ENCODE measurements at places on chromosomes 3 and 15. TPM values are rescaled to one million over a fixed set of nuclear protein-coding genes. Genes with fewer than 3 reads are reported as not detected.

GRCh38 chr15:73240866-73241499 lies 127.8 kb downstream of the HCN4 start:
- peak; percentile 71 for DNase-seq

DNA sequence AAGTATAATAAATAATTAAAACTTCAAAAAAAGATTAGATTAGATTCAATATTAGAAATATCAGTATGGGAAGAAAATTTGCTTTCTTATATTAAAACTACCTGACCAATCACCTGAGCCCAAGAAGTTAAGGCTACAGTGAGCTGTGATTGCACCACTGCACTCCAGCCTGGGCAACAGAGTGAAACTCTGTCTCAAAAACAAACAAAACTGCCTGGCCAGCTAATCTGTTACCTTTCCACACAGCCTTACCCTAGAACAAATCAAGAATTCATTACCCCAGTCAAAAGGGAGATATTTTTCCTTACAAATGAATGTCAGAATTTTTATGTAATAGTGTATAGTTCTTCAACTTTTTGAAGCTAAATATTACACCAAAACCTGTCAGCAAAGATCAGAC lies 117.0 kb upstream of the MANF start:
- no peak for DNase-seq

Gene CLDN18
- total RNA-seq: not detected

DNA sequence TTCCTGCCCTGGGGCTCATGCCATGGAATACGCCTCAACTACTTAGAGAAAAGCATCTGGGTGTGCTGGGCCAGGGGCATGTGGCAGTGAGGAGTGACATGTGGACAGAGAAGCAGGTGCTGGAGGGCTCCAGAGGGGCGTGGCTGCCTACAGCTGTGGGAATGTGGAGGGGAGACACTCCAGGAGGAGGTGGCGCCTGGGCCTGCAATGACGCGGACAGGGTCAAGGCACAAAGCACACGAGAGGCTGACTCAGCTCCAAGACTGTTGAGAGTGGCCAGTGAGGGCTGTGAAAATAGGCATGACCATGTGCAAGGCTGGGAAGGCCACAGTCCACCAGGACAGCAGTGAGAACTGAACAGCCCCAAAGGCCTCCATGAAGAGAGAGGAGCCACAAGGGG lies 48.5 kb downstream of the PTH1R start:
- DNase-seq: peak; percentile 91

DNA sequence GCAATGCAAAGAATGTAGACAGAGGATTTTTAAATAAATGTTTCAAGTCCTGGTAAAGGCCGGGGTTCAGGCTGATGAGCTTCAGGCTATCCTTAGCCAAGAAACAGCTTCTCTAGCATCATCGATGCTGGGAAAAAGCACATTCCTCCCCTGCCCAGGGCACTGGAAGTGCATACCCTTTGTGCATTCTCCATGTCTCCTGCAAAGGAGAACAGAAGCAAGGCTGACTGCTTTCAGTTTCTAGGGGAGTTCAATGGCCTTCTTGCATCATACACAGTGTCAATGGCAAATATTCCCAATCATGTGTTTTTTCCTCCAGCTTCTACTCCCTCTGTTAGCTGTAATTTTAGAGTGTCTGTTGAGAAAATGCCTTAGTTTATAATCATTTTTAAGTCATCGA lies 59.9 kb downstream of the GPR176 start:
- peak; percentile 65 for DNase-seq

DNA sequence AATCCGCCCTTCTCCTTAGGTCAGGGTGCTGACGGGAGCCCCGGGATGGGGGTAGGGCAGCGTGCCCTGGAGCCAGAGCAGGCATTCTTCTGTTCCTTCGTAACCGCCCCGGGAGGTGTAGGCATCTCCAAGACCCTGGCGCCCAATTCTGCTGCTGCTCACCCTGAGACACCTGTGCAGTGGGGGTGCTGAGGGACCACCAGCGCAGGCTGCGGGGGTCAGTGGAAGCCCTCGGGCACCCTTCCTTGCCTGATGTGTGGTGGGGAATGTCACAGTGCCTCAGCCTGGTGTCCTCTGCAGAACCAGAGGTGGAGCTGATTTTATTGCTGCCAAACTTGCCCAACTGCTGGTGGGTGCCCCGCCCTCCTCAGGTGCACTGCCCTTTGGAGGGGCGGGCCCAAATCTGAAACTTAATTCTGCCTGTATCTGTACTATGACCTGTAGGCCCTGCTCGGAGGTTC lies 7.3 kb downstream of the CSK start:
- DNase-seq: no peak

Gene SRGAP3
- total RNA-seq: 3.5 TPM

Gene AMOTL2
- 236 TPM for total RNA-seq

Gene NMB
- total RNA-seq: 1.9 TPM

DNA sequence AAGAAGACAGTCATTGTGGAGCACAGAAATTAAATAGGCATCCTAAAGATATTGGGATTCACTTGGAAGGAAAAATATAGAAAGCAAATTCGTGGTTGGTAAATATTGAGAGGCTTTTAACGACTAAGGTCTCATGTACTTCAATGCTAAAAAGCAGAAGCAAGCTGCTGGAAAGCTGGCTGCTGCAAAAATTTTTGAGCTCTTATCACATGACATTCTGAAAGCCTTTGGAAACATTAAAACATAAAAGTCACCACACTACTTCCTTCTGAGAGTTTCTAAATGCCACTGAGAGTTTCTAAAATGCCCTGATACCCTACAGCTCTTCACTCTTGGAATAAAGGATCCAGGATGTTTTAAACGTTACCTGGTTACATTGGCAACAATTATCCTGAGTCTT lies 39.0 kb upstream of the CBLB start:
- peak; percentile 30 for DNase-seq

GRCh38 chr15:58980351-58980939 lies 7.0 kb upstream of the RNF111 start:
- peak; percentile 61 for DNase-seq

GRCh38 chr3:22565393-22565792 lies 637.7 kb upstream of the UBE2E2 start:
- no peak for DNase-seq

Gene UNC13C
- not detected for total RNA-seq

GRCh38 chr3:193023218-193023617 lies 105.6 kb upstream of the MB21D2 start:
- no peak for DNase-seq

- no peak for DNase-seq
Observed at GRCh38 chr15:43420876-43421275, 50.0 kb downstream of the TUBGCP4 start.

Gene GPR160
- under 0.01 TPM for total RNA-seq
